ENCODE measurements at places on chromosomes 2 and 18.

DNA sequence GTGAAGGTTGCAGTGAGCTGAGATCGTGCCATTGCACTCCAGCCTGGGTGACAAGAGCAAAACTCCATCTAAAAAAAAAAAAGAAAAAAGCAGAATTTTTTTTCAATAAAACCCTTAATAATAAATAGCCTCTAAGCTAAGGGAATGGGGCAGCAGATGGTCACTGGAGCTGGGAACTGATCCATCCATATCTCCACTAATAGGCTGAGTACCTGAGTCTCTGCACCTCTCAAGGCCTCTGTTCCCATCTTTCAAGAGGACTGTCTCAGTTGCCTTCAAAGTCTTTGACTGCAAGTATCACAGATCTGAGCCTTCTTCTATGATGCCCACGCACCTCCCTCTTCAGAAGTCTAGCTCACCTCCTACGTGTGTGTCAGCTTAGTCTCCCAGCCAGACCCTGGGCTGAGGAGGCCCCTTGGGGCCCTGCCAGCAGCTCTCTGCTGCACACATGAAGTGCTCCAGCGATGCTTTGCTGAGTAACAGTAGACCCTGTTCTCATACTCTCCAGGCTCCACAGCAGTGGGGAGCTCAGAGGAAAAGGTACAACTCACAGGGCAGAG lies 32.9 kb downstream of the ST8SIA5 start:
- DNase-seq: no peak

DNA sequence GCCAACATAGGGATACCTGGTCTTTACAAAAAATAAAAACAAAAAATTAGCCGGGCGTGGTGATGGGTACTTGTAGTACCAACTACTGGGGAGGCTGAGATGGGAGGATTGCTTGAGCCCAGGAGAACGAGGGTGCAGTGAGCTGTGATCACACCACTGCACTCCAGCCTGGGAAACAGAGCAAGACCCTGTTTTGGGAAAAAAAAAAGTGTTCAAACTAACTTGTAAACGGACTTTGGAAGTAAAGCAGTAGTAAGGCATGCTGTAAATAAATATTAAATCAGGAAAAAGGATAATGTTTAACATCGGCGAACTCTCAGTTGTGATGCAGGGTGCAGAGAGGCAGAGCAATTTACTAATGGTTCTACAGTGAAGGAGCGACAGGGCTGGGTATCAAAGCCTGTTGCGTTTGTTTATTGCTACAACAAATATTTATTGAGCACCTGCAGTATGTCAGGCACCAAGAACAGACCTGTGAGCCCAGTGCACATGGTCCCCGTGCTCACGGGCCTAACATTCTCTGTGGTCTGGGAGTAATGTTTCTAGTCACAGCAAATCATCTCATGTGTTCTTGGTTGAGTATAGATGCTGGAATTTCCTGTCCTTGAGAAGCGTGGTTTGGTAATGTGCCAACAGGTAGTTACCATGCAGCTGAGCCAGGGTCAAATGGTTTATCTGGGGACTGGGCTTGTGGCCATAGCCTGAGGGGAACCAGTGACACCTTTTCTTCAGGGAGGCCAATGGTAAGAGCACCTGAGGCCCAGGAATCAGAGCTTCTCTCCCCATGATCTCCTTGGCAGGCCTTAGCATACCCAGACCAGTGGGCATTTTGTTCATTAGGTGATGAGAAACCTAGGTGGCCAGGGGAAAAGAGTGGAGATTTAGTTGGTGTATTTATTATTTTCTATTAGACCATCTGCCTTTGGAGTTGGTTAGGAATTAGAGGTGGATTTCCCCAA lies 27.9 kb upstream of the GREB1 start:
- DNase-seq: no peak

- no peak for DNase-seq
Observed at GRCh38 chr2:106536490-106536889, 49.3 kb downstream of the CD8B2 start.

DNA sequence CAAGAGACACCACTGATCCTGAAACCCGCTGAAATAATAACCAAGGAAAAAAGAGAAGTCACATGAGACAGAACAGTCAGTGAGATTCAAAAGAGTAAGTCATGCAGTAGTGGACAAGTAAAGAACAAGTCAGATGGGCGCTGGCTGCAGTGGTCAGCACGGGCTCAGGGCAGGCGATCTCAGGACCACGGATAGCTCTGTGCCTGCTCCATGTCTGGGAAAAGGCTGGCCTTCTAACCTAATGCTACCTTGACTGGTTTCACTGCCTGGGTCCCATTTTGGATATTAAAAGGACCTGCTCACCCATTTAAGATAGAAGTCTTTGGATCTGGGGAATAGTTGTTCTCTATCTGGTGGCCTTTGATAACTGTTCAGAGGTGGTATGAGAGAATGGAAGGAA lies 61.7 kb upstream of the LCLAT1 start:
- DNase-seq: no peak

DNA sequence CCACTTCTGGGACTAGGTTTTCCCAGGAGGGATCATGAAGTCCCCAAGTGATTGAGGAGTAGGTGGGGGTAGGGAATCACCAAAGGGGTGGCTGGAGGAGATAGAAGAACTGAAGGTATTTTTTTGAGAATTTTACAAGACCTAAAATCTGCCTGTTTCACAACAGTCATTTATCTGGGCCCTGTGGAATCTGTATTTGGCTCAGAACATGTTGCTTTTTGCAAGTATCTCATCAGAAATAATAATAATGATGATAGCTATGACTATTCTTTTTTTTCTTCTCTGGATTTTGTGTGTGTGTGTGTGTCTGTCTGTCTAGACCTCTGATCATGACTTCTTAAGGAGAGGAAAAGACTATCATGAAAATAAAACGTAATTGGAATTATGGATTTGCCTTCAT lies 13.9 kb downstream of the STON1 start:
- DNase-seq: no peak

DNA sequence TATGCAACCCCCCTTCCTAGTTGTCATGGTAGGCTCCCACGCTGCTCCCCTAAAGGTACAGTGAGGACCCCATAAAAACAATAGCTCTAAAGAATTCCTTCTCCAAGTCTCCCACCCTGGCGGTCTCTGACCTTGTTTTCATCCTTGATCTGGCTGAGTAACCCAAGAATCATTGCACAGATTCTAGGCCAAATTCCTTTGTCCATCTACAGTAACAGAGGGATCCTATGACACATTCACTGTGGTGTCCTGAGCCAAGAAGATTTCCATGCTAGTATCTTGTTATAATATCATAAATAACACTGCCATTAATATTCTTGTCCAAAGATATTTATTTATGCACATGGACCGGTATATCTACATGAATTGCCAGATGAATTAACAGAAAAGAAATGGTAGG lies 240.2 kb downstream of the CYP26B1 start:
- DNase-seq: no peak

DNA sequence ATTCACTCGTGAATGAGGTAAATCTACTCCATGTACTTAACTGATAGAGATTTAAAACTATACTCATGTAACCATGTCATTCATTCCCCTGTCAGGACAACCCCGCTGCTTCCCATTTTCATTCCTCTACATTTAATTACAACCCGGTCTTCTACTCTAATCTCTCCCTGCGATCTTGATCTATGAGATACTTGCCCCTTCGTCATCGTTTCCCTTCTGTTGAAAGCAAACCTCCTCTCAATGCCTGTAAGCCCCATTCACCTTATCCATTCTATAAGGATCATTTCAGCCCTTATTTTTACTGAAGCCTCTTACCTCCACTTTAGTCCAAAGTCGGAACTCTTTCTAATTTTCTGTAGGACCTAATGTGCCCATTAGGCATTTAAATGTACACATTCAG lies 492.6 kb downstream of the DPP10 start:
- DNase-seq: no peak

GRCh38 chr2:157093666-157094065 lies 163.8 kb upstream of the GALNT5 start:
- DNase-seq: no peak

- peak; percentile 19 for DNase-seq
Observed at GRCh38 chr2:54330162-54330925, 74.3 kb upstream of the TSPYL6 start.

DNA sequence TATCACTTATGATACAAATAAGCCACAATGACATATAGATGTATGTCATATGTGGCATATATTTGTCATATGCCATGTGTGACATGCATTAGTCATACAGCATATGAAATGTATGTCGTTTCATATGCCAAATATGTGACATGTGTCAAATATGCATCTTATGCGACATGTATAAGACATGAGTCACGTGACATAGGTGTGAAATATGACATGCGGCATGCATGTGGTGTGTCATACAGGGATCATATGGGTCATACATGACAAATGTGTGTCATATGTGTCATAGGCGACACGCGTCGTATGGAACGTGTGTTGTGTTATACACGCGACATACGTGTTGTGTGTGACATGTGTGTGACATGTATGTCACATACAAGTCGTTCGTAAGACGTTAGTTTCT lies 2154.0 kb upstream of the PIK3C3 start:
- DNase-seq: no peak

DNA sequence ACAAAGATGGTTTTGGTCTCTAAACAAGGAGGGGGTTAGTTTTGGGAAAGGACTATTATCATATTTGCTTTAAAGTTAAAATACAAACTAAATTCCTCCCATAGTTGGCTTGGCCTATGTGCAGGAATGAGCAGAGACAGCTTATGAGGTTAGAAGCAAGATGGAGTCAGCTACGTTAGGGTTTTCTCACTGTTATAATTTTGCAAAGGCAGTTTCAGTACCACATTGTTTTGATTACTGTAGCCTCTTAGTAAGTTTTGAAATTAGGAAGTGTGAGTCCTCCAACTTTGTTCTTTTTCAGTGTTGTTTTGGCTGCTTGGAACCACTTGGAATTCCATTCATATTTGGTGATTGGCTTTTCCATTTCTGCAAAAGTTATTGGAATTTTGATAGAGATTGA lies 23.4 kb downstream of the LCLAT1 start:
- DNase-seq: no peak

DNA sequence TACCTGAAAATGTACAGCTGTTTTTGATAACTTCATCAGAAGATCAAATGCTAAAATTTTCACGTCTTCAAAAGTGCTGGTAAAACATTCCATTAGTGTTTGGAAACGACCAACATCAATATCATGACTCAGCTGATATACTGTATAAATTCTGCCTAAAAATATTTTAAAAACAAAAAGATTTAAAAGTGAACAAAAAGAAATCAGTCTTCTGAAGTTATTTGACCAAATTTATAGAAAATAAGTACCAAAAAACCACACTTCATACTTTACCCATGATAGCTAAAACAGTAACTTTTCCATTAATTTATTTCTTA lies 35.6 kb downstream of the THADA start:
- no peak for DNase-seq

GRCh38 chr2:140158259-140158658 lies 1378.1 kb upstream of the NXPH2 start:
- no peak for DNase-seq

DNA sequence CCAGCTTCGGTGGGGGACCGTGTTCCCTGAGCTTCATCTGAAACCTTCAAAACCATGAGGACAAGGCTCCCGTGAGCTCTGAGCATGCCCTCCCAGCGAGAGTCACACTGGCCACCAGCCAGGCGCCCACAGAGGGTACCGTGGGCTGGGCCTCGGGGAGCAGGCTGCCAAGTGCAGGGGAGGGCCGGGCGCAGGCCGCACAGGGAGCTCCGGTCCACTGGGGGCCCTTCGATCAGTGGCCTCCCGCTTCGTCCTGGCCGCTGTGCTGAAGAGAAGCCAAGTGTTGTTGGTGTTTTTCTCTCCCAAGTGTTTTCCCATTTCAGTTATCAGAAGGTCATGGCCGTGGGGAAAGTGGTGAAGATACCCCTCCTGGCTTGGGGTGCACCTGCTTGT lies 144.4 kb downstream of the PTGR3 start:
- no peak for DNase-seq

DNA sequence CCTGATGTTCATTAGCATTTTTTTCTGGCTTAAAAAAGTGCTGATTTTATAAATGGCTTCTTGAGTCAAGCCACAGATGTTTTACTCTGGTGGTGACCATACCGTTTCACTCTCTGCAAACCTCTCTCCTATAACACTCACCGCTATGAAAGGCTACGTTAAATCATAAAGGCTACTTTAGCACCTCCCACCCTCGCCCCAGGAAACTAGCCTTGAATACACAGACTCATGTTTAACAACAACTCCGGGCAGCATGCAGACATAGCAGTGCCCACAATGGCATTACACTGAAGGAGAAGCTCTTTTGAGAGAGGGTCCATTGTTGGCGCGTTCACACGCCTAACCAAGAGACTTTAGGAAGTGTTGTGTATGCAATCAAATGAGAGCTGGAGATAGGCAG lies 5.6 kb downstream of the MYT1L start:
- no peak for DNase-seq

DNA sequence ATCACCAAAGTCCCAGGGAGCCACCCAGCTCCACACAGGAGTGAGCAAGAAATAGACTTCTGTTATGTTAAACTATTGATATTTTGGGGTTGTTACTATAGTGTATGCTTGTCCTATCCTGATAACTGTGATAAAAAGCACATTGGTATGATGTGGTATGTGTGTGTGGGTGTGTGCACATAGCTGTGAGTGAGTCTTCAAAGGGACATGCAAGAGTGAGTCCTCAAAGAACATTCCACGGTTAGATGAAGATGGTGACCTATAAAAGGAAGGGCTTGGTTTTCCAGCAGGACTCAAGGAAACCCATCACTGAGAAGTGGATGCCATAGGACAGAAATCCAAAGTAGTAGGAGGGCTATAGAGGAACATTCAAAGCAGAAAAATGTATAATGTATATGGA lies 342.9 kb downstream of the TSN start:
- no peak for DNase-seq

DNA sequence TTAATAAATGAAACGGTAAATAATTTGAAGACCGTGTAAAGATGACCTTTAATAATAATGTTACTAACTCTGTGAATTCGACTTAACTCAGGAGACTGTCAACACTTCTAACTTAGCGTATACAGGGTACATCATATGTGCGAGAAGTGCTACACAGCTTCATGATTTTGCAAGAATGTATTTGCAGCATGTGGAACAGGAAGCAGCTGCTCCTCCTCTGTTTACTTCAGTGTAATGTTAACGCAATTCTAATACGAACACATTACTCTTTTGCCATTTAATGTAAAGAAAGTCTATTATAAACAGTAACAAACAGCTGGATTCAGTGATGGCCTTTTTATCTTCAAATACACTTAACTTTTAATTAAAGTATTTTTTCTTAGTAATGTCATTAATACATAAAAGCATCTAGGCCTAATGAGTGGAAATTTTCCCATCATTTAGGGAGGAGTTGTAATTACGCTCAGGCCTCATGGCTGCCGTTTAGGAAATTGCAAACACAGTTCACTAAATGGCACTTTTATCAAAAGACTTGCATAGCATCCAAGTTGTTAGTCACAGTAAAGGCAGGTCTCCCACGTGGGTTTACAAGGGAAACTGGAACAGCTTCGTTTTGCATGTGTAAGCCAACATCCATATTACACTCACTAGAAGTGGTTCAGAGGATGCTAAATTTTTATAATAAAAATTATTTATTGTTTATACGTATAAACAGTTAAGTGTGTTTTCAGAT lies 635.7 kb downstream of the FBXO15 start:
- no peak for DNase-seq

GRCh38 chr2:144950899-144951560 lies 431.1 kb upstream of the ZEB2 start:
- no peak for DNase-seq

All from cortex of kidney (tissue), 1 donor.